ENCODE measurements at places on chromosomes 6 and 20. TPM values are rescaled to one million over a fixed set of nuclear protein-coding genes. Genes with fewer than 3 reads are reported as not detected.

DNA sequence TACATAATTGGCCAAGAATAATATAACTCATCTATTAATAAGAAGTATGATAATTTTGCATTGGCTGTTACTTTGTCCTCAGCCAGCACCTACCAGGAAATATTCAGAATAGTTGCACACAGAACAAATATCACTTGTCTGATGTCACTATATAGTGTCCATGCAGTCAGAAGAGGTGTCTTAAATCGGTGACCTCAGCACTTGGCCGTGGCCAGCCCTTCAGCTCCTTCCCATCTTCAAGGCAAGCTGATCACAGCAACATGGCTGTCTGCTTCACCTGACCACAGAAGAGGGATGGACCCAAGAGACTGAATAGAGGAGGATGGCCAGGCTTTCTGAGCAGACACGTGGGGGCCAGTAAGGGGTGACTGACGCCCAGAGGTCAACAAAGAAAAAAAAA lies 22.2 kb downstream of the PDE10A start:
- H3K4me3 ChIP-seq = no peak overlapping the region
- H3K27me3 ChIP-seq = no peaks in the 10 kb centered on the region
- H3K36me3 ChIP-seq = no peaks in the 10 kb centered on the region
- no peaks in the 10 kb centered on the region for H3K4me1 ChIP-seq
- H3K27ac ChIP-seq = no peak overlapping the region

Gene TRMT11
- total RNA-seq = 9.1 TPM

Gene GPR6
- not detected for total RNA-seq

DNA sequence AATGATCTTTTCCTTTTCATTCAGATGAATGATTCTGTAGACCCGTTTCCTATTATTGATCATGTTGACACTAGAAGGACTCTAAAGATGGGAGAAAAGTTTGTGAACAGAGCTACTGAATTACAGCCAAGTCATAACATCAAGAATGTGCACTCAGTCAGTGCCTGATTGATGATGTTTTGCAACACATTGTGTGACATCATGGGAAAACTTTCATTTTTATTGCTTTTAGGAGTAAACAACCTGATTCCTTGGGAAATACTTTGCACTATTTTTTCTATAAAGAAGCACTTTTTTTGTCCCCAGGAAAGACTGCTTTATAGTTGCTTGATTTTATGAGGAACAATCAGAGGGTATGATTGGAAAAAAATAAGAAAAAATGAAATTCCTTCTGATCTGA lies 383.8 kb upstream of the JAG1 start:
- H3K4me1 ChIP-seq = no peaks in the 10 kb centered on the region
- H3K4me3 ChIP-seq = no peak overlapping the region
- H3K27me3 ChIP-seq = no peaks in the 10 kb centered on the region
- DNase-seq = no peak
- peak overlapping the region; percentile 11 for H3K27ac ChIP-seq
- no peaks in the 10 kb centered on the region for H3K36me3 ChIP-seq

- no peak for DNase-seq
- peak within 1 kb of the TSS; percentile 40 for H3K4me3 ChIP-seq
- H3K27ac ChIP-seq = no peak within 1 kb of the TSS
- no peaks in the 10 kb centered on the region for H3K36me3 ChIP-seq
- H3K4me1 ChIP-seq = no peaks in the 10 kb centered on the region
These were observed at the start of gene METTL24 for GRCh38 chr6:110357664-110358552. METTL24 (minus strand) TSS chr6:110358349; CDS start chr6:110358272, 77 bp downstream.

- H3K4me3 ChIP-seq = no peak overlapping the region
- no peaks in the 10 kb centered on the region for H3K36me3 ChIP-seq
- no peaks in the 10 kb centered on the region for H3K27me3 ChIP-seq
- no peaks in the 10 kb centered on the region for H3K4me1 ChIP-seq
These were observed 118.6 kb downstream of the PREX1 start for GRCh38 chr20:48709058-48709691.

GRCh38 chr6:159899994-159900745 lies 9.4 kb downstream of the MAS1 start:
- H3K27me3 ChIP-seq = no peaks in the 10 kb centered on the region
- H3K4me3 ChIP-seq = no peak overlapping the region
- no peaks in the 10 kb centered on the region for H3K36me3 ChIP-seq
- no peaks in the 10 kb centered on the region for H3K4me1 ChIP-seq

DNA sequence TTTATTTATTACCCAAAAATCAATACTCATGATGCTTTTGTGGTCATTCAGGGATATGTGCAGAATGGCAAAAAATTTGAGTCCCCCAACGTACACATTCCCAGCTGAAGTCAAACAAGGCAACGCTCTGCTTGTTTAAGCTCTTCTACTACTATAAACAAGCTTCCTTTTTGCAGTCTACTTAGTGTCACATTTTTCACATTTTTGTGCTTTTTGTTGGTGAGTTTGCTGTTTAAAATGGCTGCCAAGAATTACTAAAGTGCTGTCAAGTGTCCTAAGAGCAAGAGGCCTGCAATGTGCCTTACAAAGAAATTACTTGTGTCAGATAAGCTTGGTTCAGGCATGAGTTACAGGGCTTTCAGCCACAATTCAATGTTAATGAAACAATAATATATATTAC lies 2.1 kb downstream of the WFDC8 start:
- no peak overlapping the region for H3K27ac ChIP-seq
- H3K4me3 ChIP-seq = no peak overlapping the region
- H3K4me1 ChIP-seq = no peaks in the 10 kb centered on the region
- H3K36me3 ChIP-seq = no peaks in the 10 kb centered on the region
- DNase-seq = no peak
- no peaks in the 10 kb centered on the region for H3K27me3 ChIP-seq

Gene EYS
- not detected for total RNA-seq

GRCh38 chr20:645318-646106 lies 7.5 kb downstream of the SRXN1 start:
- H3K4me3 ChIP-seq = no peak overlapping the region
- H3K4me1 ChIP-seq = peaks cover 9% of the 10 kb centered on the region
- H3K27ac ChIP-seq = peak overlapping the region; percentile 32
- peak; percentile 48 for DNase-seq
- no peaks in the 10 kb centered on the region for H3K36me3 ChIP-seq

Data from gastrocnemius medialis (tissue), 4 donors.